ENCODE measurements at places on chromosomes 7 and 10.

DNA sequence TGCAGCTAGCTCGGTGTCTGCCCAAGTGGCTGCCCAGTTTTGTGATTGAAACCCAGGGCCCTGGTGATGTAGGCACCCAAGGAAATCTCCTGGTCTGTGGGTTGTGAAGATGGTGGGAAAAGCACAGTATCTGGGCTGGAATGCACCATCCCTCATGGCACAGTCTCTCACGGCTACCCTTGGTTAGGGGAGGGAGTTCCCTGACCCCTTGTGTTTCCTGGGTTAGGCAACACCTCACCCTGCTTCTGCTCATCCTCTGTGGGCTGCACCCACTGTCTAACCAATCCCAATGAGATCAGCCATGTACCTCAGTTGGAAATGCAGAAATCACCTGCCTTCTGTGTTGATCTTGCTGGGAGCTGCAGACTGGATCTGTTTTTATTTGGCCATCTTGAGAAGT is 27.6 kb downstream of the GIMAP4 start:
- DNase-seq, result no peak

GRCh38 chr10:7505196-7505595 is 94.4 kb upstream of the SFMBT2 start:
- DNase-seq, result no peak

- DNase-seq, result no peak
Measured at GRCh38 chr10:100341953-100342626, 4.9 kb upstream of the SCD start.

DNA sequence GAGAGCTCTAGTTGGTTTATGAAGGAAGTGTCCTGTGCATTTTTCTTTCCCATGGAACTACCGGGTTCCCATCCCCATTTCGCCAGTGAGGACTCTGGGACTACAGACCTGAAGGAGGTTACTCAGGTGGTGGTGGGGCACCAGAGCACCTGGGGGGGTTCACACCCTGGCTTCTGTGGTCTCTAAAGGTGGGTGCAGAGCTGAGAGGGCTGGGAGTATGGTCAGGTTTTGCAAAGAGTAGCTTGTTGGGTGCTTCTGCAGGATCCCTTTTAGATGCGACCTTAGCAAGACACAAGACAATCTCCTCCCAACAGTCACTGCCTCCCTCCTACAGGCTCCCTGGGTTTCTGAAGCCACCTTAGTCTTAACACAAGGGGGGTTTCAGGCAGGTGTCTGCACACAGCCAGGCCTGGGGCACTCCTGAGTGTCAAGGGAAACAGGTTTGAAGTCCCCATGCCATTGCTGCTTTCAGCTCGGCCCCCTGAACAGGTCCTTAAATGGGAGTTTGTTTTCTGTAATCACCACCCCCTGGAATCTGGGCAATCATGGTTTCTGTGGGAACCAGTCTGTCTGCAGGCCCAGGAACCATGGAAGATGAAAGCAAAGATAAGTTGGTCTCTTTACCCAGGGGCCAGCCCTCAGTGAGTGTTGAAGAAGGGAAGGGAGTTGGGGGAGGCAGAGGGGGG is 9.9 kb upstream of the CXCL12 start:
- DNase-seq, result no peak

DNA sequence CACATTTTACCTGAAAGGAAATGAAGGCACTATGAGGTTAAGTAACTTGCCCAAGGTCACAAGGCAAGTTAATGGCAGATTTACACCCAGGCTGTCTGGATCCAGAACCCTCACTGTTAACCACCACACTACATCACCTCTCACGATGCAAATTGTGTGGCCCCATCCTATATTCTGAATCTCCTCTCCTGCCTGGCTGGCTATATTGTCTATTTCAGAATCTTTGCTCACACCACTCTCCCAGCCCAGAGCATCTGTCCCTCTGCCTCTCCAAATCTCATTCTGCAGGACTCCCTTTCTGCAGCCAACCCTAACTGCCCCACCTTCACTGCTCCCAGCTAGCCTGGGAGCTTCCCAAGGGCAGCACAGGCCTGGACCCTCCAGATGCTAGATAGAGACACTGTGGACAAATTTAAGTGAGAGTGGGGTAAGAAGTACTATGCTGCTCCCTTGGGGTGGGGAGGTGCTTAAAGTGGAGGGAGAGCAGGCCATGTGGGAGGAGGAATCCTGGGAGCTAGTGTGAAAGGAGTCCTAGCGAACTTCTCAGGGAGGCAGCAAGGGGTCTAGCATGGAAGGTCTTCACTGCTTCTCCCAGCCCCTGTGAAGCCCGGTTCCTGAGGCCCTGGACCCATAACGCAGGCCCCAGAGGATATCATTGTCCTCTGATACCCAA is 786 bp downstream of the CUEDC2 start:
- no peak for DNase-seq

GRCh38 chr7:24871770-24872169 is 108.2 kb downstream of the OSBPL3 start:
- no peak for DNase-seq

- no peak for DNase-seq
Measured at GRCh38 chr7:129970816-129971215, 18.1 kb upstream of the UBE2H start.

GRCh38 chr7:98760201-98760651 is 109.6 kb downstream of the TMEM130 start:
- no peak for DNase-seq

DNA sequence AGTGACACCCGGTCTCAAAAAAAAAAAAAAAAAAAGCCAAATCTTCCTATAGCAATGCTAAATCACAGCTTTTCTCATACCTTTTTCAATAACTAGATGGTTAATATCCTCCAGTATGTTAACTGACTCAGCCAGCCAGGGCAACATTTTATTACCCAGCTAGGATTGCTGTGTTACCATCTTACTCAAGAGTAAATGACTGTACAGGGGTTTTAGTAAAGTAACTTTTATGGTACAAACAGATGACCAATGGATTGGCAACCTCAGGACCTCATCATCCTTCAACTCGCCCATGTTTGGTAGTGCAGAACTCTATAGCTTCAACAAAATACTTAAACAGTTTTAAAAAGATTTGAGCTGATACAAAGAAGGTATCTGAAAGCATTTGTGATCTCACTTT is 59.5 kb downstream of the HBP1 start:
- DNase-seq, result no peak

GRCh38 chr10:5163487-5163886 is 21.5 kb downstream of the AKR1C8 start:
- no peak for DNase-seq

DNA sequence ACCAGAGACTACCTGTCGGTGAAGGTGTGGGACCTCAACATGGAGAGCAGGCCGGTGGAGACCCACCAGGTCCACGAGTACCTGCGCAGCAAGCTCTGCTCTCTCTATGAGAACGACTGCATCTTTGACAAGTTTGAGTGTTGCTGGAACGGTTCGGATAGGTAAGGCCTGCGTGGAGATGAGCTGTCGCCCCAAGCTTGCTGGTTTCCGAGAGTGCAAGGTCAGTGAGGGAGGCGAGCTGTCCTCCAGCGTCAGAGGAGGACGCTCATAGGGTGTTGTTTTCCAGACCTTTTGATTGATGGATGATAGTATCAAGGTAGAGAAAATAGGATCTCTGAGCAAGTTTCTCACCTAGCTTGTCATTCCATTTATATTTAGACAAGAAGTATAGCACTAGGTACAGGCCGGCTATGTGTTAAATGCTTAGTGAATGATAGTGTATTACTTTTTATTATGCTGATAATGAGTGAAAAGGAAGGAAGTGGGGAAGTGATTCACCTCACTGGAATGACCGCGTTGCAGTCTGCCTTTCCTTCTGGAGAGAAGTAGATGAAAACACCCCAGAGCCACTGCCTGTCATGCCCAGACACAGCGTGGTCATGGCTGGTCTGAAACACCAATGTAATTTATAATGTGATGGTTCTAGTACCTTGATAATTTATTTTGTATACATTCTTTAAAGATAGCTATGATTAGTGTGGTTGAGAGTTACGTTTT is 33.9 kb downstream of the BNIP3 start:
- no peak for DNase-seq

DNA sequence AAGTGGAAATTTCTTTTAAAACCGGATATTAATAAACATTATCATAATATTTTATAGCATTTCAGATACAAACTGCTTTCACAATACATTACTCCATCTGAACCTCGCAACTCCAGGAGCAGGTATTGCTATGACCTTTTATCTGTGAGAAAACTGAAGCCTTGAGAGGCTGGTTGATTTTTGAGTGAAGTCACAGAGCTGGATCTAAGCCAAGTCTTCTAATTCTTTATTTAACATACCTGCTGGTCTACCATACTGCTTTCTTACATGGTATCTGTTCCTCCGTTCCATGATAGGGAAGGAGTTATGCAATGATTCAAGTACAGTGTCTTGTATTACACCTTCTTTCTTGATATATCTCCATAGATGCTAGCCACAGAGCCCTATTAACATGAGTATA is 37.4 kb upstream of the ITGB8 start:
- no peak for DNase-seq

GRCh38 chr10:16847644-16848043 is 30.4 kb upstream of the RSU1 start:
- DNase-seq, result no peak
